ENCODE measurements at places on chromosomes 1 and 21. TPM values are rescaled to one million over a fixed set of nuclear protein-coding genes. Genes with fewer than 3 reads are reported as not detected.
A peak's percentile ranks its signal among the peaks of the same experiment; 100 is the strongest.

DNA sequence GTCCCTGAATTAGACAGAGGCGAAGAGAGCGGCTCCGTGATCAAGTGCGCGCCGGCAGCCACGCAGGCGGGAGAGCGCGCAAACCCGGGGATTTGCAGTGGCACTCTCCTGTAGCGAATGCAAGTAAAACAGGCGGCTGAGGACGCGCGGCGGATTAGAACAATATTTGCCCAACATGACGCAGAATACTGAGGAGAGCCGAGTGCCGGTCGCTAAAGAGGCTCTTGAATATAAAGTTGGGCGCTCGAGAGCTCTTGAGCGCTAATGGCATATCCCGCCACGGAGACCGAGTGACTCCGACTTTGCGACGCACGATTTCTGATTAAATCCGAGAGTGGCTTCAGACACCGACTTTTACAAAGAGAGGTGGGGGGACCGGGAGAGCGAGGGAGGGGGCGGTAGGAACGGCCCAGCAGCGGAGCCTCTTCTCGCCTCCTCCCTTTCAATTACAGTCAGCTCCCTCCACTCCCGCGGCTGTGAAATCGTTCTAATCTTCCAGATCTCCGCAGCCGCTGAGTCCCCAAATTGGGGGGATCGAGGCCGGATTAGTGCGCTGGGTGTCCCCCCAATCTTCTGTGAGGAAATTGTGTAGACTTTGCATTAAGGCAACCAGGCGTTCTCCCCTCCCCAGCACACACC lies 2.3 kb downstream of the PAX7 start:
- no peak for DNase-seq

DNA sequence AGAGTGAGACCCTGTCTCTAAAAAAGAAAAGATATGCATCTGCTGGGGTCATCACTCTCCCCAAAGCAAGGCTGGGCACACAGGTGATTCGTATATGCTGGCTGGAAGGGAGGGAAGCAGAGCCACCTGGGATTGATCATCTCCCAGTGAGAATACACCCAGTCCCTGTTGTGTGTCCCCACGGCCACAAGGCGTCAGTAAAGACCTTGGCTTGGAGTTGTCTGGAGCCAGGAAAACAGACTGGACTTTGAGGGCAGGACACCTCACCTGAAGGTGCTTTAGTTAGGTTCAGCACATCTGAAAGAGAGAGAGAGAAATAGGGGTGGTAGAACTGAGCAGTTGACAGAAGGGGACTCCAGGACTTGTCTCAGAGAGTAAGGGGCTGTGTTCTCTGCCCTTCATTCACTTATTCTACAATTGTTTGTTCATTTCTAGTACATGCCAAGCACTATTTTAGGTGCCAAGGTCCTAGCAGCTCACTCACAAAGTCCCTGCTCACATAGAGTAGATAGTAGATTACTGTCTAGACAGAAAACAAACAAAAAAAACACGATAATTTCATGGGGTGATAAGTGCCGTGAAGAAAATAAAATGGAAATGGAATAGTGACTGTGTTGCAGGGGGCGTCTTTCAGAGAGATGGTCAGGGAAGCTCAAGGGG lies 13.5 kb downstream of the CITED4 start:
- DNase-seq: no peak

GRCh38 chr1:201769072-201769471 lies 59.9 kb upstream of the IPO9 start:
- no peak for DNase-seq

DNA sequence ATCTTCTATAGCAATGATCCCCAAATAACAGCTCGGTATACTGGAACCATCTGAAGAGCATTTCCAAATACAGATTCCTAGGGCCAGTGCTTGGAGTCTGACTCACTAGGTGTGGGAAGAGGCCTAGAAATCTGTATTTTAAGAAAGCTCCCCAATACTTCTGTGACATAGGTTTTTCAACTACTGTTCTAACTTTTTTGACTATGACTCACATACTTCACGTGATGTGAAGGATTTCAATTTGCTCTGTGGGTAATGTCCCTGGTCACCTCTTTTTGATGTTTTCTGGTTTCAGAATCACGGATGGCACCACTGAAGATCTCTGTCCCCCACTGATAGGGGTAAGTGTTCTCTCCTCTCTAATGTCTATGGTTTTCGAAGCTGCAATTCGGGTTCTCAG lies 11.0 kb downstream of the ORC1 start:
- DNase-seq: no peak

DNA sequence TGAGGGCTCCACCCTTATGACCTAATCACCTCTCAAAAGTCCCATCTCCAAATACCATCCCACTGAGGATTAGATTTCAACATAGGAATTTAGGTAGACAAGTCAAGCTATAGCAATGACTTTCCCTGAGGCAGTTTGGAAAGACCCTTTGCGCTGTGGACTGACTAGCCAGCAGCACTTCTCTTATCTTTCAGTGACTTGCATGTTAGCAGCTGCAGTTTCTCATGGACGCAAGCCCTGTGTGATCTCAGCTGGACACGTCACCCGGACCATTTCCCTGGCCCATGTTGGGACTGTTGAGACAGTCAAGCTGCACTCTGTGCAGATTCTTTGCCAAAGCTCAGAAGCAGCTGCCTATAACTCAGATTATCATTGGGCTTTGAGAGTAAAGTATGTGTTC lies 408.1 kb upstream of the USP24 start:
- peak; percentile 44 for DNase-seq

DNA sequence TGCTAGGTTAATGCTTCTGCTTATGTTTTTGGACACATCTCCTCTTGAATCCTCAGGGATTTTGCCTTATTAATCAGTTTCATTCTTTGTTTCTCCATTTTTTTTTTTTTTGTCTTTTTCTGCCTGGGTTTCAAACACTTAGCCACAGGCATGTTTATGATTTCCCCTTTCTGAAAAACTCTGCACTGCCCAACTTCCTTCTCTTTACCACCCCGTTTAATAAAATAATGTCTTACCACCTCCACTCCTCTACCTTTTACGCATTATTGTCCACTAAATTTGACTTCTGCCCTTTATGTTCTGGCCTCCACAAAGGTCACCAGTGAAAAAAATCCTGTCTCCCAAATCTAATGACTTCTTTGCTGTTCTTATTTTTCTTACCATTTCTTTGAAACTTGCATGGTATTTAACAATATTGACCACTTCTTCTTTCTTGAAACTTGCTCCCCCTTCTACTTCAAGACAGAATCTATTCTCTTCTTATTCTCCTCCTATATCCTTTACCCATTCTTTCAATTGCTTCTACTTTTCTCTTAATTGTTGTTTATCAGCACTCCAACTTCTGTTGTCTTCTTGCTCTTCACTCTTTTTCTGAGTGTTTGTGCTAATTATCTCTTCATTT lies 150.3 kb downstream of the TNFSF18 start:
- DNase-seq: no peak

GRCh38 chr21:42080788-42081083 lies 9.6 kb downstream of the UMODL1 start:
- no peak for DNase-seq

Gene NBPF4
- polyA plus RNA-seq: not detected

Gene SHISAL2A
- 1.6 TPM for polyA plus RNA-seq

DNA sequence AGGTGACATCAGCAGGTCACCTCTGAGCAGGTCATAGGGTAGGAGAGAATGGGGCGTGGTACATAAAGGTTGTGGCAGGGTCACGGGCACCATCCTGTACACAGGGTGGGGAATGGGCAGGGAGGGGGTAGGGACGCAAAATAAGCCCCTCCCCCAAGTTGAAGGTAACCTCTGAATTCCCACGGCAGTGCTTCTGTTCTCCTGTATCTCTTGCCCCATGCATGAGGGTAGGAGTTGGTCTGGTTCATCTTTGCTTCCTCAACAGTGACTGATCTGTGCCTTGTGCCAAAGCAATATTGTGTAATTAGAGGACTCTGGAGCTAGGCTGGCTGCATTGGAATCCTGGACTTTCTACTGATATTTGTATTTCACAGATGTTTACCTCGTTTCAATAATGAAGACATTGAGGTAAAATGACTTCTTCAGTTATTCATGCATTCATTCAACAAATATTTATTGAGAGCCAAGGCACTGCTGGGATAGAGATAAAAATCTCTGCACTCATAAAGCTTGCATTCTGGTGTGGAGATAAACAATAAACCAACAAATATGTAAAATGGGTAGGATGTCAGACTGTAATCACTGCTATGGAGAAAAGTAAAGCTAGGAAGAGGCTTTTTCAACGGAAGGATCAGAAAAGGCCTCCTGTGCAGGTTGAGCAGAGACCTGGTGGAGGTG lies 18.4 kb upstream of the GFI1 start:
- DNase-seq: no peak

GRCh38 chr21:10463156-10463555 lies 58.2 kb upstream of the TPTE start:
- no peak for DNase-seq

DNA sequence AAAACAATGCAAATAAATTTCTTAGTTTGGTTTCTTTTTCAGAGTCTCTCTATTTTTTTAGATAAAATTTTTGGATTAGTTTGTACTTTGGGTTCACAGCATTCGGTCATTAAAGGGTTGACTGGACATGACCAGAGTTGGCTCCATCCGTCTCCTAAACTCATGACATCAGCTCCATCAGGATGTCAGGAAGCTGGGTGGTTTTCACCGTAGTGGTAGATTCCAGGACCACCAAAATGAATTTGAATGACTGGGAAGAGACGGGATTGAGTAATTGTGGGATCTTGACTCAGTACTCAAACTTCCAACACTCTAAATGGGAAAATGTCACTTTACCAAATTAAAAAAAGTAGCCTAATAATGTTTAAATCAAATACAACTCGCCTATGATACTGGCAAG lies 279.2 kb upstream of the DUSP10 start:
- DNase-seq: no peak

DNA sequence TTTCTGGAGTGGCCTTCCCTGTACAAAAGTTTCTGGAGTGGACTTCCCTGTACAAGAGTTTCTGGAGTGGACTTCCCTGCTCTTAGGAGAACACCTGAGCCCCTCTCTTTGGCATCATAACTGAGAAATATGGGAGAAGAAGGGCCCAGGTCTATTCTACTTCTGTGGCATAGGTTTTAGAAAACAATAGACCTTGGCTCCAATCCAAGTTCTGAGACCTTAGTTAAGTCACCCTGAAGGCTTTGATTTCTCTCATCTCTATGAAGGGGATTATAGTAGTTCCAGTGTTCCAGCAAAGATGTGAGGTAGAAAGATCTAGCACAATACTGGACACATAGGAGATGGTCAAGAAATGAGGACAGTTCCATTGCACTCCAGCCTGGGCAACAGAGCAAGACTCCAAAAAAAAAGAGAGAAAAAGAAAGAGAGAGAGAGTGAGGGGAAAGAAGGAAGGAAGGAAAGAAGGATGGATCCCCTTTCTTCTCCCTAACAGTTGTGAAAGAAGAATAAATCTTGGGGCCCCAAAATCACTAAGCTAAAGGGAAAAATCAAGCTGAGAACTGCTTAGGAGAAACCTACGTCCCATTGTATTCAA lies 13.3 kb upstream of the EIF4G3 start:
- DNase-seq: no peak

- DNase-seq: no peak
Observed at GRCh38 chr1:203082231-203082505, 3.6 kb downstream of the MYOG start.

Gene OR2L3
- polyA plus RNA-seq: not detected

DNA sequence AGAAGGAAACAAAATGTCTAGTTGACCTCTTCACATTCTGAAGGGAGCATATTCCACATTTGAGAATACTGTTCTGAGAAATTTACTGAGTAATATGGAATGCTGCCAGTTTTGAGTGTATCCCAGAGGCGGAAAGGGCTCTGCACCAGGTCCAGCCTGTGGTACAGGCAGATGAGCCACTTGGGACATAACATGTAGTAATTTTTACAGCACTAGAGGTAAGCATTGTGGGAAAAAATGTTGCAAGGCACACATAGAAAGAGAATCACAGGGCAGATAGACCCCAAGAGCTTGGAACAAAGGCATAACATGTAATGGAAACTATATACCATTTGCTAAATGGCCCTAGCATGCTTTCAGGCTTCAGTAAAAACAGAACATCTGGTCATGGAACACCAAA lies 228.5 kb downstream of the USH2A start:
- DNase-seq: no peak

- DNase-seq: no peak
Observed at GRCh38 chr1:185409763-185410528, 92.9 kb upstream of the IVNS1ABP start.

- DNase-seq: no peak
Observed at GRCh38 chr21:31233711-31234110, 110.3 kb downstream of the TIAM1 start.

Gene TFF2
- polyA plus RNA-seq: not detected

GRCh38 chr1:2966449-2967328 lies 54.6 kb upstream of the ACTRT2 start:
- DNase-seq: no peak

Gene KCNT2
- polyA plus RNA-seq: 8.4 TPM

DNA sequence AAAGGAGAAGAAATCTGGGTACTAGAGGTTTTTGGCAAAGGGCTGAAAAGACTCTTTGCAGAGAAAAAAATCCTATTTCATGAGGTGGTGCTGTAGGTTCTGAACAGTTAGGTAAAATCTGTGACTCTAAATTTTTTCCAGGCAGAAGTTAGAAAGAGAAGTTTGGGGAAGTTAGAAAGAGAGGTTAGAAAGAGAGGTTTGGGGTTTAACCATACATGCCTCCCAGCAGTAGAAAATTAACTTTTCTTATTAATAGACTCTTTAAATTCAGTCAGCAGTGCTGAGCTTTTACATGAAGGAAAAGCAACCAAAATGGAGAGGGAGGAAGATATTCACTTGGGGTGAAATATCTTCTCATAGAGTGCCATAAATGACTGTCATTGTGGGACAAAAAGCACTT lies 12.2 kb downstream of the AMY1C start:
- DNase-seq: no peak

Gene GPR25
- polyA plus RNA-seq: not detected

Gene C1orf216
- 9.9 TPM for polyA plus RNA-seq

DNA sequence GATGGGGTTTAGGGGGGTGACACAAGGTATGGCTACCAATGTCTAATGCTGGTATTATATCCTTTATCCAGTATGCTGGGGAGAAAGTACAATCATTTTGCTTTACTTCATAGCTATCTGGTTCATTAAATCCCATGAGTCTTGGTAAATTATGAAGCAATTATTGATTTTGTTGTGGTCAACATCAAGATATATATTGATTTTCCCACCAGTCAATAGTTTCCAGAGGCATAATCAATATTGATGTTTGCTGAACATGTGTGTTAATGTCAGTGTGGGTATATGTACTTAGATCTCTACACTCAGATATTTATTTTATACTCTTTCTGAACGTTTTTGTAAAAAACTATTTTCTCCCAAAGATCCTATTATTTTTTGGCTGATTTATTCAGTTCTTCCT lies 155.5 kb downstream of the BACH1 start:
- no peak for DNase-seq

All from right renal cortex interstitium (tissue), 3 donors.